ENCODE measurements at places on chromosomes 2 and 18.
A peak's percentile ranks its signal among the peaks of the same experiment; 100 is the strongest.

- no peak for DNase-seq
Observed at GRCh38 chr18:48855422-48856377, 95.1 kb downstream of the SMAD7 start.

DNA sequence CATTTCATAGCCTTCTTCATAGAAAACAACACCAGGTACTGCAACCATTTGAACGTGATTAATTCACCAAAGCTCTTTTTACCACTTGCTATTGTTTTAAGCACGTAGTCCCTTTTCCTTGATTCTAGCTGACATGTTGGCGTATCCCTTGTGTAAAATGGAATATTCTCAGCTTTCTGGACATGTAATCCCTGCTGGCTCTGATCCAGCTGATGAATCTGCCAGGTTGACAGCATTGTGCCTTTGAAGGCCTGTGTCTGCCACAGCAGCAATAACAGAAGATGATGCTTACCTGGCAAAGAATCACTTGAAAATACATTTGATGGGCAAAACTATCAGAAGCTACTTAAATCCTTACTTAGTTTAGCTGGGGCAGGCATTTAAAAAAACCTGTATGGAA is 81.0 kb upstream of the CCDC150 start:
- no peak for DNase-seq

- DNase-seq, result no peak
Observed at GRCh38 chr2:227390468-227391256, 2.9 kb upstream of the SCYGR1 start.

DNA sequence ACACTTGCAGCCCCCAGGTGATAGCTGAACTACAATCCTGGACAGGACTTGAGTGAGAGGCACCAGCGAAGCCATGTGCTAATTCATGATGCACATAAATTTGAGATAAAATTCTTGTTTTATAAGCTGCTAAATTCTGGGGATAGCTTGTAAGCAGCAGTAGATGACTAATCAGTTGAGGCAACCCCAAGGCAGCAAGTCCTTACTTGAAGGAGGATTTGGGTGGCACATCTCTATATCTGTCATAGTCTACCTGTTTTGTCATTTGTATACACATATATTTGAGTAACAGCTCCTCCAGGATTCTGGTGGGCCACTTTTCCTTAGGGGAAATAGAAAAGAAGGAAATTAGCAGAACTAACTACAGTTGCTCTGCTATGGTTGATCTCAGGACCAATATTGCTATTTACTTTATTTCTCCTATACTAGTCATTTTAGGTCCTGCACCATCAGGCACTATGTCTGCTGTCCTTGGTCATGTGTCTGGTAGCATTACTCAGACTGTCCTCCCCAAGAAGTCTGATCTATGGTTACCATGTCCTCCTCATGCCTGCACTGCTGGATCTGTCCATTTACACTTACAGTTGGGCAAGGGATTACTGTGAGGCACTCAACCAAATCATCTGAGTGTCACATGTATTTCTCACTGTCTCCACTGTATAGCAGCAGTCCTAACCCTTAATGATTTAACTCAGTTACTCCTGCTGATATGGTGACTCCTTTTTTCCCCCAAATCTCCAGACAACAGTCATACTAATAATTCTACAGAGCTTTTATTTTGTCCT is 436.0 kb upstream of the CWC22 start:
- DNase-seq, result no peak

DNA sequence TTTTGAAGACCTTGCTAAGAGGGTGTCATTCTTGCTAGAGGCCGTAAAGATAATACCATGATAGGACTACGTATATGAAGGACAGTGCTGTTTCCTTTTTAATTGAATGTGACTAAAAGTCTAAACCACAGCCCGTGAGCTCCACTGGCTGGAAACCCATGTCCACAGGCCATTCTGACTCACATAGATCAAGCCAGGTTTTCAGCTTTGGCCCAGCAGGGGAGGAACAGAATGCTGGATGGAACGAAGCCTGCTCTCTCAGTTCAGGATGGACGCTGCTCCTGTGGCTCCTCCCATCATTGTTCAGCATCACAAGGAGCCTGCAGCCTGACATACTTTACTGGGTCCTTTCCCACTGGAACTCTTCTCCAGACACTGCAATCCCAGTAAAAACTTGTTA is 47.6 kb downstream of the ALPK2 start:
- no peak for DNase-seq

GRCh38 chr2:40448476-40449079 is 3.3 kb downstream of the SLC8A1 start:
- no peak for DNase-seq

DNA sequence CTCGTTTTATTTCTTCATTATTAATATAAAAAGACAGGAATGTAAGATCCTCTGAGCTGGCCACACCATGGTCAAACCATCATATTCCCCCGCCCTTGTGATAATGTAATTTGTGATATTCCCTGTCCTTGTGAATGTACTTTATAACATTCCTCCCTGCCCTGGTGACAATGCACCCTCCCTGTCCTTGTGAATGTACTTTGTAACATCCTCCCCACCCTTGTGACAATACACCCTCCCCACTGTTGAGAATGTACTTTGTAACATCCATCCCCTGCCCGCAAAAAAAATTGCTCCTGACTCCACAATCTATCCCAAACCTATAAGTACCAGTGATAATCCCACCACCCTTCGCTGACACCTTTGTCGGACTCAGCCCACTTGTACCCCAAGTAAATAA is 211.0 kb downstream of the MBD2 start:
- no peak for DNase-seq

DNA sequence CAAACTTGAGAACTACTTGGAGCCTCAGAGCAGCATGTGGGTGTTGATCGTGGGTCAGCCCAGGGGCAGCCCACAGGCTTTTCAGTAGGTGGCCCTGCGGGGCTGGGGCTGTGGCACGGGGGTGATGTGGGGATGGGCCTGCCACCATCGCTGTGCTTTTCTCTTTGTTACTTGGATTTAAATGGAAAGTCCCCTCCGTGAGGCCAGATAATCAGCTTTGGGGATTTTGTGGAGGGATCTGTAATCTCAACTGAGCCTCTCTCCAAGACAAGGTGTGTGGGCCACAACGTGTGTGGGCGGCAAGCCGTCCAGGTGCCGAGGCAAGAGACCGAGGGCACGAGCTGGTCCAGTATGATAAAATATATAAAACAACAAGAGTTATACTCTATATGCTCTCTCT is 16.7 kb downstream of the COLEC11 start:
- DNase-seq, result no peak

DNA sequence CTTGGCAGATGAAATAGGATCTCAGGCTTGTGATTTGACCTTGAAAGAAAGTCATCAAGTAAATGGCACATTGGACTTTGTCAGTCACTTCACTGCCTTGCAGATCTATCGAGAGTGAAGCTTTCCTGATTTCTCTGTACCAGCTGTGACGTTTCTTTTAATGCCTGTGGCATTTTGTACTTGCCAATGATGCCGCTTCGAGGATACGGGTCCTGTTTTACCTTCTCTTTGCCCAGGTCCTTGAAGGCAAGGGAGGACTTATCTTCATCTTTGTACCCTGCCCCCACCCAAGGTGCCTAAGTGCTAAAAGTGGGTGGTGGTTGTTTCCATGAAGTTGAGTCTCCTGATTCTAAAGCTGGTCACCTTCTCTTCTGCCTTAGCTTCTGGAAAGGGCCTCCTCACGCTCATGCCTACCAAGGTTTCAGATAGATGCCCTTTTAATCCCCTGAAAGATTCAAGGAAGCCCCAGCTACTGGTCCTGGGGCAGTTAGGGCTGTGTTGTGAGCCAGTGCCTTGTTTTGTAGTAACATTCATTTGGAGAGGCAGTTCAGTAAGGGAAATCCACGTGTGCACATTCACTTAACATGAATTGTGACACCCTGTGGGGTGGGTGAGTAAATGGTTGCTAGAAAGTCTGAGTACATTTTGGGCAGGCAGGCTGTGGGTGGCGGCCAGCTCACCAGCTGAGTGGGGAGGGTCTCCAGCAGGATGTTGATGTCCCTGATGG is 6.1 kb downstream of the LBH start:
- no peak for DNase-seq

DNA sequence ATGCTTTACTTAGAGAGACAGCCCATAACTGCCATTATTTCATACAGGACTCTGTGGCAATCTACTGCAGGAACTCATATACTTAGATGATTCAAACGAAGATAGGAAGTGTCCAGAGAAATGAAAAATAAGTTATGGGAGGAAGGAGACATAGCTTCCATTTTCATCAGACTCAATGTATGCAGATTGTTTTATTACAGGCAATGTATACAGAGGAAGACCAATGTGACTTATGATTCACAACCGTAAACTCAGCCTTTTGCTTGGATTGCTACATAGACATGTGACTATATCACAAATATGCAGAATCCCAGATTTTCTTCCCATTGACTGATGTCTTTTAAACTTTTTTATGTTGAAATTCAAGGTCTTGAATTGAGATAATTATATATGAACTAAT is 793.4 kb downstream of the SATB2 start:
- DNase-seq, result no peak

DNA sequence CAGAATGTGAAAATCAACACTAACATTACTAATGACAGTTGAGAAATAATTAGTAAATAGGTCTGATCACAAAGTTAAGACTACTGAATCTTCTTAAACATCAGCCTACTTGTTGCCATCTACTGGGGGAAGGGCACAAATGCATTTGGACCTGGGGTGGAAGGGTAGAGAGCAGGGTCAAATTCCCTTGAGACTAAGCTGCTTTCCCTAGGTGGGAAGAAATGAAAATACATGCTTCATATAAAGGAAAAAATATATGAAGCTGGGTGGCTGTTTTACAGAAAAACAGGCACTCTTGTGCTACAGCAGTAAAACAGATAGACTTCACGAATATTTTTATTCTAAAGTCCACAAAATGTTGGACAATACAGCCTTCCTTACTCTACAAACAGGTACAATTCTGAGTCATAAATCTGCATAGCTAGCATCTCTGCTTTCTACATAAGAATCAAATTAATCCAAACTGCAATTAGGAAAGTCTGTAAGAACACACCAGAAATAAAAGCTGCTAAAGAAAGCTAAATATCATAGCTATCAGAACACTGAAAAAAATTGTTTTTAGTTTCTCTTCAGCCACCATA is 10.9 kb downstream of the TRIP12 start:
- DNase-seq, result no peak

DNA sequence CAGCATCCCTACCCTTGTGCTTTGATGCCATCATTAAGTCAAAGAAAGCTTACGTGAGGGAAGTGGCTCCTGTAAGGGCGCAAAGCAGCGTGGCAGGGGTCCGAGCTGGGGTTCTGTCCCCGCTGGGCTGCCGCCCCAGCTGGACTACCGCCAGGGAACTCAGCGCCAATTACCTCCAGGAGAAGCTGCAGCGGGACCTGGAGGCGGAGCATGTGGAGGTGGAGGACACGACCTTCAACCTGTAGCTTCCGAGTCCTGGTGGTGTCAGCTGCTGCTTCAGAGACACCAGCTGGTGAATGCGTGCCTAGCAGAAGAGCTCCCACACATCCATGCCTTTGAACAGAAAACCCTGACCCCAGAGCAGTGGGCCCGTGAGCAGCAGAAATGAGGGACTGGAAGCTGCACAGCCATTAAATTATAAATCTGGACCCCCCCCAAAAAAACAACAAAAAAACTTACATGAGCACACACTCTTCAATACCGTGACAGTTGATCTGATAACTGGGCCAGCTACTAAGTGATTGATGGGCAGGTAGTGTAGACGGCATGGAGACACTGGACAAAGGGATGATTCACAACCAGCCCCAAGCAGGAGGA is 20.1 kb upstream of the YES1 start:
- DNase-seq, result no peak

DNA sequence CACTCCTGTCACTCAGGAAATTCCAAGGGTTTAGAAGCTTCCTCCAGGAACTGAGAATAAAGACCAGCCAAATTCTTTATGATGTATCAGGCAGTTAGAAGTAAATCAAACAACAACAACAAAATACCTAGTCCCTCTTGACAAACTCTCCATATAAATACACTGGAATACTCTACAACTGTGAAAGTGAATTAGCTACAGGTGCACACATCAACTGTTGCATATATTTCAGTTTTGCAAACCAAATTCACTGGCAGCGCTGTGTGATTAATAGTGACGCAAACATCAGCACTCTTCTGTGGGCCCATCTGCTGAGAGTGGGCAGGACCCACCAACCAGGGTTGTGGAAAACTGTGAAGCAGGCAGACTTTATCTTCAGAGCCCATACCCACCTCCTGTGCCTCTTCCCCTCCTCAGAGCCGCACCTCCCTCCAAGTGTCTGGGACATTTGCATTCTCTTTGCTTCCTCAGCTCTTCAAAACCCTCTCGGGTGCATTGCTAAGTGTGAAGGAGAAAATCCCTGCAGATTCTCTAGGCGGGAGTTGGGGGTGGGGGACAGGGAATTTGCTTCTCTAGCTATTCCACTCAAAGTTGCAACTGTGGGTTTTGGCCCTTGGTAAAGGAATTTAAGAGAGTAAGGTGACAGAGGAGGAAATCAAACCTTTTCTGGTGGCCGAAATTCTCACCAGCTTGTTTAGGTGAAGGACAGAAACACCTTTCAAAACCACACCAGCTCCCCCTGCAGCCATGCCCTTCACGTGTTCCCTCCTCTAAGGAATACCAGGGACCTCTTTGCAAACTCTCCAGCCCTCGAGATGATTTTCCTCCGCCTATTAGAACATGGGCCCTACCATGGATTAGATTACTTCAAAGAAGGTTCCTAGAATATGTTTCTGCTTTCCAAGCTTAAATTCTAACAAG is 119.3 kb downstream of the MRO start:
- DNase-seq, result no peak

DNA sequence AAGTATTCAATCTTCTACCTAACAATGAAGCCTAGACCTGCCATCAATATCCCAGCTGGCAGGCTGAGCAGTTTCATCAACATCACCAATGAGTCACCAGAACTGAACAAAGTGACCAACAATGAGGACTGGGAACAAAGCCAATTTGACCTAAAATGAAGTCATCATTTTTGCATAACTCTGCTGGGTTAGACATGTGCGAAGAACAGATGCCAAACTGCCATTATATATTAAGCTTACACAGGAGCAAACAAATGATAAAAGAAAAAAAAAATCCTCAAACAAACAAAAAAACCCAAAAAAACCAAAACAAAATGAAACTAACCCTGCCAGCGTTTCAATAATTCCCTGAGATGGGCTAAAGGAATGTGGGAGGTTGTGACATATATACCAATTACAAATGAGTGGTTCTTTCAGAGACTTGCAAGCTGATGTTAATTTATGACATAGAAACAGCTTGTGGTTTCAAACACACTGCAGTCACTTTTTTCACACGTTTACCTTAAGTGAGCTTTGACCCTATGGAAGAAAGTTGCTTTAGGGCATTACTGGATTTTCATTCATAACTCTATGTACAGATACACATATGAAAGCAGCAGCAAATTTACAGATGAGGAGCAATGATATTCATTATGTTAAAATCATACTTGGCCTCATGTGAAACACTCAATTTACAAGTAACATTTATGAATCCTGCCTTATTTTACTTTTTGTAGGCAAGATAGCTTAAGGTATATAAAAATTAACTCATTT is 56.9 kb upstream of the CCDC141 start:
- peak; percentile 14 for DNase-seq

DNA sequence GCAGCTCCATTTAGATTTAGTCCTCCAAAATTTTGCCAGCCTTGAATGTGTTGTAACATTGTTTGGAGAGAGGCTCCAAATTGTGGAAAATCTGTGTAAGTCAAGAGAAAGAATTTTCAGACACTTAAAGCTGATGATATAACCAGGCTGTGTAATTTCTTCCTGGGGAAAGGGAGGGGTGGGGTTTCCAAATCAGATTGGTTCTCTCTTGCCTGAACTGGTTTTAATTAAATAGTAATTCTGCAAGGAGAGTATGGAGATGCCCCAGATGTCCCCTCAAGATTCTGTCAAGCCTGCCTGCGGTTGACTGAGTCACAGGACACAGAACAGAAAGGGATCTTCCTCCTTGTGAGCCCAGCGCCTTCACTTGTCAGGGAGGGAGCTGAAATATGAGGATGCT is 54.5 kb downstream of the C18orf63 start:
- DNase-seq, result peak; percentile 55

Measured in forelimb muscle (tissue), 1 donor.